Stimulated activated CD8-positive, alpha-beta memory T cell treated with anti-CD3 and anti-CD28 coated beads, Interleukin-2, amount 100 ng/mL, for 1 hour (primary cell): ENCODE measurements at places on chromosomes 12 and 14.

GRCh38 chr12:115174920-115175319, 490.9 kb upstream of the TBX3 start:
- no peak for DNase-seq

- no peak for DNase-seq
Observed at GRCh38 chr12:82876075-82876474, 189.4 kb downstream of the TMTC2 start.

GRCh38 chr12:16553457-16553856, 52.5 kb downstream of the LMO3 start:
- DNase-seq = no peak

DNA sequence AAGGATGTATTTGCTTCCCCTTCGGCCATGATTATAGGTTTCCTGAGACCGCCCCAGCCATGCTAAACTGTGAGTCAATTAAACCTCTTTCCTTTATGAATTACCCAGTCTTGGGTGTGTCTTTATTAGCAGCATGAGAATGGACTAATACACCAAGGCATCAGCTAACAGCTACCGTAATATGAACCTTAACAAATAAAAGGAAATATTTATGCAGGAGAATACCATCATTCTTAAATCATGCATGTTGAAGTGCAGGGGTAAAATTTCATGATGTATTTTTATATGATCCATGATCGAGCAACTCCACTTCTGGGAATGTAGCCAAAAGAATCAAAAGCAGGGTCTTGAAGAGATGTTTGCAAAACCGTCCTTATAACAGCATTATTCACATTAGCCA, 379.0 kb downstream of the NPAS3 start:
- no peak for DNase-seq

DNA sequence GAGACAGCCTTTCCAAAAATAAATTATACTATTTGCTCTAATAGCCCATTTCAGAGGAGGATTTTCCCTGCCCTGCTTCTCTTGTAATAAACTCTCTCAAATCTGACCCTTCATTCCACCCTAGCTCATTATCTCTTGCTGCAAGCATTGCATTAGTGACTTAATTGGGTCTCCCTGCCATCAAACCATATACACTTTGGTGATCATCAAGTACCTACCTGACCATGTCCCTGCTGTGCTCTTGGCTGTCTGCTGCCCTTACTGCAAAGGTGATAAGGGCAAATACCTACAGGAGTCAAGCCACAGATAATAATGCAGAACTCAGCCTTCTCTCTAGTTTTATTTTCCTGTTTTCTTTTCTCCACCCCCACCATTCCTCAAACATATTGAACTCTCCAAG, 88.4 kb downstream of the LIN7A start:
- no peak for DNase-seq

- DNase-seq = no peak
Observed at GRCh38 chr12:122688291-122688690, 14.9 kb downstream of the HCAR2 start.

DNA sequence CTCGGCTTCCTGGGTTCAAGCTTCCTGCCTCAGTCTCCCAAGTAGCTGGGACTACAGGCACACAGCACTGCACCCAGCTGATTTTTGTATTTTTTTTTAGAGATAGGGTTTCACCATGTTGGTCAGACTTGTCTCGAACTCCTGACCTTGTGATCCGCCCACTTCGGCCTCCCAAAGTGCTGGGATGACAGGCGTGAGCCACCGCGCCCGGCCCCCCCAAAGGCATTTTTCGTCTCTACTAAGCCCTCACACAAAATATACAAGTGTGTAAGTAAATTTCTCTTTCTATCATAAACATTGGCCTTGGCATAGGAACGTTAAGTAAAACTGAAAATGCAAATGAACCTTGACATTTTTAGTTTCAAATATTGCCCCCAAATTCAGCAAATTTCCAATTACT, 2.1 kb downstream of the ACAD10 start:
- DNase-seq = no peak

- DNase-seq = no peak
Observed at GRCh38 chr12:130703733-130704375, 12.2 kb downstream of the RIMBP2 start.

DNA sequence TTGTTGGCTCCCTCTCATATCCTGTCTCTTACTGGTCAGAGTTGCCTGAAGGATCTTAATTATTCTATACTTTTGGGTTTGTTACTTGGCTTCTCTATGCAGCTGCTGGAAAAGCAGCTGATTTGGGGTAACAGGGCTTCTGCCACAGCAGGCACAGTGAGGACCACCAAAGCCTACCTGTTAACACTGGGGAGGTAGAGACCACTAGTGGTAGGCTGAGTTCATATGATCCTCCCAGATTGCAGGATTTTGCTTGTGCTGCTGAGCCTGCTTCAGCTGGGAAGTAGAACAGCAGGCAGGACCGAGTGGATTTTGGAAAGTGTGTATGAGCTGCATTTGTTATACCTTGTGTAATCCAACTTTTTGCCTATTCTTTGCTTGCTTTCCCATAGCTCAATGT, 34.1 kb downstream of the RCOR1 start:
- DNase-seq = no peak
